ENCODE measurements at places on chromosomes 5 and 9.
A peak's percentile ranks its signal among the peaks of the same experiment; 100 is the strongest.

GRCh38 chr5:143968071-143968878, 156.3 kb downstream of the HMHB1 start:
- DNase-seq, result peak; percentile 31

DNA sequence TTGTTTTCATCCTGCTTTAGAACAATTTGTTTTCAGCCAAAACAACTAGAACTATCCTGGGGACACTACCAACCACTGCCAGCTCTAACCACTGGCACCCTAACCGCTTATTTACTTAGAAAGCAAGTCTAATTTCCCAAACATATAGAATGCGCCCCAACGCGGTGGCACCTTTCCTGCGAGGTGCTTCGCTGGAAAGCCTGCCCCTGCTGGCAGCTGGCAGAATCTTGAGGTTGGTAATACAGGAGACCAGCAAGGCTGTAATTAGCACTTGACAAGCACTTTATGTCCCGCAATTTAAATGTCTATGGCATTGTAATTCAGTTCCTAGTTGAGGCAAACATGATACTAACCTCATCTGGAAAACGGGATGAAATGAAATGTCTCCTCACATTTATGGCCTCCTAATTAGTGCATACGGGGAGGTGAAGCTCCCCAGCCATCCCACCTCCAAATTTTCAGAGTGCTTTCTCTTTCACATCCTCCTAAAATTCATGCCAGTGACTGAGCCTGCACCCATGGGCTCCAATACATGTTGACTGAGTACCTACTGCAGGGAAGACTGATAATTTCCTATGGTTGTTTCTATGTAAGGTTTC, 30.4 kb downstream of the GABBR2 start:
- DNase-seq, result peak; percentile 69

GRCh38 chr9:84667571-84668195, 1.8 kb upstream of the NTRK2 start:
- DNase-seq, result peak; percentile 33

- no peak for DNase-seq
Observed at GRCh38 chr5:19902316-19902934, 85.6 kb downstream of the CDH18 start.

GRCh38 chr5:150081541-150082283, 4.6 kb downstream of the CSF1R start:
- peak; percentile 15 for DNase-seq

- no peak for DNase-seq
Observed at GRCh38 chr5:163445345-163445744, 8.0 kb downstream of the CCNG1 start.

DNA sequence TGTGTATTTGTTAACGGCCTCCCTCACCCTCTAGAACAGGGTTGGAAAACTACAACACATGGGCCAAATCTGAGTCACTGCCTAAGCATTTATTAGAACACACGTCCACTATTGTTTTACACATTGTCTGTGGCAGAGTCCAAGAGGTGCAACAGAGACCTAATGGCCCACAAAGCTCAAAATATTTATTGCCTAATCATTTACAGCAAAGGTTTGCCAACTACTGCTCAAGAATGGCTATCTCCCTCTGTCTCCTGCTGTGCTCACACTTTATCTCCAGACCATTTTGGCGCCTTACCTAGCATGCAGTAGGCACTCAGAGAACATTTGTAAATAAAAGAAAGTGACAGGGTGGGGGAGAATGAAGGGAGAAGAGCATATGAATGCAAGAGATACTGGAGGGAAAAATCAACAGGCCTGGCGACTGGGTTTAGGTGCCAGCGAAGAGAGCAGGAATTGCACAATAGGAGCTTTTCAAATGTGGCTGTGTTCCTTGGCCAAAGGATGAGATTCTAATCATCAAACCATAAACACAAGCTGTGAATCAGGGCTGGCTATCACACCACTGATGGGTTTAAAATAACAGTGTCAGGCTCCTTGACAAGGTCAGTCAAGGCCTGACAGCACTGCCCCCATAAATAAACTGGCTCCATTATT, 80.3 kb downstream of the EPB41L4A start:
- no peak for DNase-seq

GRCh38 chr5:8299716-8300115, 430.8 kb downstream of the MTRR start:
- no peak for DNase-seq

- no peak for DNase-seq
Observed at GRCh38 chr5:158758675-158759074, 341.0 kb downstream of the EBF1 start.

DNA sequence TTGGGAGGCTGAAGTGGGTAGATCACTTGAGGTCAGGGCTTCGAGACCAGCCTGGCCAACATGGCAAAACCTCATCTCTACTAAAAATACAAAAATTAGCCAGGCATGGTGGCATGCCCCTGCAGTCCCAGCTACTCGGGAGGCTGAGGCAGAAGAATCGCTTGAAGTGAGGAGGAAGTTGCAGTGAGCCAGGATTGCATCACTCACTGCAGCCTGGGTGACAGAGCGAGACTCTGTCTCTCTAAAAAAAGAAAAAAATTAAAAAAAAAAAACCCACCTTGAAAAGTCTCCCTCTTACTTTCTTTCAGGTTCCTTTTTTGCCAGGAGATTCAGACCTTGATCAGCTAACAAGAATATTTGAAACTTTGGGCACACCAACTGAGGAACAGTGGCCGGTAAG, 34.2 kb downstream of the CDK7 start:
- DNase-seq, result no peak

DNA sequence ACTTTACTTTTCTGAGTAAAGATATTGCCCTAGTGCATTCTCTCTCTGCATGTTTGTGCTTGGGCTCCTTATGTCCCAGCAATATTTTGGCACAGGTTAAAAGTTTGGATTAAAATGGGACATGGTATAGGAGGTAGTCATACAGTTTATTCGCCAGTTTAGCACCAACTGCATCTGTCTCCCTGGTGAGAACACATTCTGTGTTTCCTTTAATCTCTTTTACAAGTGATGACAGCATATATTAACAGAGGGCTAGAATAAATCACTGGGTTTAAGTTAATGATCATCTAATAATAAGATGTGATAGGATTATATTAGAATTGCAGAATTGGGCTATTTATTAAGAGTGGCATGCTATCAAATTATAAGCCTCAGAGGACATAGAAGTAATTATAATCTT, 550.1 kb downstream of the LRRC70 start:
- DNase-seq, result no peak

- DNase-seq, result no peak
Observed at GRCh38 chr5:16313761-16314160, 134.2 kb upstream of the MARCHF11 start.

DNA sequence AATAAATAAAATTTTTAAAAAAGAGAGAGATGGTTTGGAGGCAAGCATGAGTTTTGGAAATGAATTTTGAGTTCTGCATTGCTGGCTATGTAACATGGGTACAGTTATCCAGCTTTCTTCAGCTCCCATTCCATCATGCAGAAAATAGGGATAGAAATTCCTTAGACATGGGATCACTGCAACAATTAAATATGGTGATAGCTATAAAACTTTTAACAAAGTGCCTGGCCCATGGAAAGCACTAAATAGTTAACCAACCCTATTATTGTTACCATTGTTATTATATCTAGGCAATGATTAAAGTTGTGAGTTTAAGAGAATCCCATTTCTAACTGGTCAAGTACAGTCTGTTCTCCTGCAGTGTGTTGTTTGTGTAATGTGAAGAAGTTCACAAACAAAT, 115.4 kb upstream of the GAS1 start:
- DNase-seq, result no peak

DNA sequence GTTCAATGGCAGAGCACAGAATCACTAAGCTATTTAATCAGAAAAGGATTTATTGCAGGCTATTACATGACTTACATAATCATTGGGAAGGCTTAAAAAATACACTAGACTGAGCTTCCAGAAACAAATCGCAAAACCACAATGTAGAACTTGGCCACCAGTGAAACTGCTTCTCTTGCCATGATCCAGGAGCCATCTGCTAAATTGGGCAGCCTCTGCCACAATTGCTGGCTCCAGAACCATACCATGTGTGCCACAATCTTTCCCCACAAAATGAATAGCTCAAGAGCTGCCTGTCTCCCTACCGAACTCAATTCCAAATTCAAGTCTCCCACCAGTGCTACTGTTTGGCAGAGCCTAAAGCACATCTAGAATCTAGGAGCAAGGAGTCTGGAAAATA, 9.8 kb upstream of the ERAP1 start:
- no peak for DNase-seq

DNA sequence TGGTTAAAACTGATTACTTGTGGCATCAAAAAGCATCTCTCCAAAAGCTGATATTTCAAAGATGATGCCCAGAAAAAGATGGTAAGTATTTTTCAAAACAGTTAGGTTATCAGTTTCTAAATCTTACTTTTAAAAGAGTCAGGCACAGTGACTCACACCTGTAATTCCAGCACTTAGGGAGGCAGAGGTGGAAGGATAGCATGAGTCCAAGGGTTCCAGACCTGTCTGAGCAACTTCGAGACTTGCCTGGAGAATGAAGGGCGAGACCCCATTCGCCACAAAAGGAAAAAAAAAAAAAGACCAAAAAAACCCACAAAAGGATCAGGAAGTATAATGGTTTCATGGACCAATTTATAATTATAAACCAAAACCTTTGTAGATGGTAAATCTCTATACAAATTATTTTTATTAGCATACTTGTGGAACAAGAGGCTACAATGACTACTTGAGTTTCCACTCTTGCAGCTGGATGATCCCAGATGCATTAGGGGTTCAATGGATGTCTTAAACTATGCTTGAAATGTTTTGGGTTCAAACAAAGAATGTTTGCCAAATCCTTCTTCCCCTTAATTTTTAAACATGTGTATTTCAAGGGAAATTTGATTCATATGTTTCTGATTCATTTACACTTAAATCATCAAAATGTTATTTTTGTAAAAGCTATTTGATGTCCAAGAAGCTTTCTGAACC, 96.1 kb downstream of the ADAMTSL1 start:
- DNase-seq, result no peak

GRCh38 chr5:114319236-114319635, 42.6 kb upstream of the KCNN2 start:
- DNase-seq, result no peak

GRCh38 chr5:82319651-82320376, 41.7 kb upstream of the RPS23 start:
- no peak for DNase-seq

GRCh38 chr9:18260521-18260920, 213.4 kb upstream of the ADAMTSL1 start:
- no peak for DNase-seq

DNA sequence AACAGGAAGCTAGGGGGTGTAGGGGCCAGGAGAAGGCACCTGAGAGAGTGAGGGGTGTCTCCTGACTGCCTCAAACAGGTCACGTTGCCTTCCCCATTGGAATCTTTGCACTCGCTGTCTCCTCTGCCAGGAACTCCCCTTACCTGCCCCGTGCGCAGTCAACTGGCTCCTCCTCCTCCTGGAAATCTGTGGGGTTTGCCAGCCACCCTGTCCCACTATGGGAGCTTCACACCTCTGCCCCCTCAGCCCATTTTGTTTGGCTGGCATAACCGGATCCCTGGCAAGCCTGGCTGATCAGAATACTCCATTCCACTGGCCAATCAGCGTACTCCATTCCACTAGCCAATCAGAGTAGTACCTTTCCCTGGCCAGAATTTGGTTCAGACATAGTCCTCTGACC, 10.4 kb upstream of the SLC34A1 start:
- DNase-seq, result no peak

GRCh38 chr9:109401169-109401989, 80.5 kb upstream of the EPB41L4B start:
- DNase-seq, result peak; percentile 74

- DNase-seq, result no peak
Observed at GRCh38 chr9:126375386-126375785, 48.8 kb downstream of the MVB12B start.

GRCh38 chr5:157172403-157172802, 6.3 kb upstream of the GARIN3 start:
- no peak for DNase-seq

DNA sequence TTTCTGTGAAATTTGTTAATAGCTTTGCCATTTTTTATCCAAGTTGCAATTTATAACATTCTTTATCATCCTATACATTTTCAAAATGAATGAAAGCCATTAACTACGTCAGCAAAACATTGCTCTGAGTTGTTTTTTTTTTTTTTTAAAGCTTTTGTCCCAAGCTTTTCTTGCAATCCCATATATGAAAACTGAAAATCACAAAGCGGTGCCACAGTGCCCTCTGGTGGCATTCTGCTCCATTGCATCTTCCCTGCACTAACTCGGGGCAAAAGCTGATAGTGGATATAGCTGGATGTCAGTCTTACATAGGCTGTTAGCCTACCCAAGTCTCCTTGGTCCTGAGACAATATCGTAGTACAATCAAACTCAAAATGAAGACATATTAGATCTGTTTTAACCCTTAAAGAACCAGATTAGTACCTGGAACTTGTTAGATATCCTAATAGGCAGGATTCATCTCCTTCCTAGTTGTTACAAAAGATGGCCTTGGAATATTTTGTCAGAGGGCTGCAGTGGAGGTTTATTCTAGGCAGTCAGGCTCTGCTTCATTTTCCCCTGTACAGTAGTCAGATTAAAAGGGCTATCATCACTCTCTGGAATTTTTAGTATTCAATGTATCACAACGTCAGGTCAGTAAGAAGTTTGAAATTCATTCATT, 669.9 kb downstream of the PTPRD start:
- peak; percentile 59 for DNase-seq

DNA sequence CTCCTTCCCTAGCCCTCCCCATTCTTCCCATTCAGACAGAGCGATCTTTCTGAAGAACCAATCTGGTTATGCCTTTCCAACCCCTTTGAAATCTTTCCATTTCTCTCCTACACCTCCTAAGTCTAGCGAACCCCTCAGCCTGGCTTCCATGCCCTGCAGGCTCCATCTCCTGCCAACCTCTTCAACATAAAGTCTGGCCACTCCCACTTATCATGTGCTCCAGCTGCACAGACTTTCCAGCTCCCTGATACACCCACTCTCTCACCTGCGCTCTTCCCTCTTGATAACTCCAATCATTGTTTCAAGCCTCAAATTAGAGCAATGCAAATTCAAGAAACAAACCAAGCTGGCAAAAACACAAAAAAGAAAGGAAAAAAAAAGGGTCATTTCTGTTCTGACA, 3.8 kb upstream of the ORM1 start:
- DNase-seq, result no peak

GRCh38 chr5:6510973-6511372, 62.3 kb downstream of the UBE2QL1 start:
- no peak for DNase-seq

All from D341Med (cell line).